ENCODE measurements at places on chromosomes 3 and 15.
A peak's percentile ranks its signal among the peaks of the same experiment; 100 is the strongest.

DNA sequence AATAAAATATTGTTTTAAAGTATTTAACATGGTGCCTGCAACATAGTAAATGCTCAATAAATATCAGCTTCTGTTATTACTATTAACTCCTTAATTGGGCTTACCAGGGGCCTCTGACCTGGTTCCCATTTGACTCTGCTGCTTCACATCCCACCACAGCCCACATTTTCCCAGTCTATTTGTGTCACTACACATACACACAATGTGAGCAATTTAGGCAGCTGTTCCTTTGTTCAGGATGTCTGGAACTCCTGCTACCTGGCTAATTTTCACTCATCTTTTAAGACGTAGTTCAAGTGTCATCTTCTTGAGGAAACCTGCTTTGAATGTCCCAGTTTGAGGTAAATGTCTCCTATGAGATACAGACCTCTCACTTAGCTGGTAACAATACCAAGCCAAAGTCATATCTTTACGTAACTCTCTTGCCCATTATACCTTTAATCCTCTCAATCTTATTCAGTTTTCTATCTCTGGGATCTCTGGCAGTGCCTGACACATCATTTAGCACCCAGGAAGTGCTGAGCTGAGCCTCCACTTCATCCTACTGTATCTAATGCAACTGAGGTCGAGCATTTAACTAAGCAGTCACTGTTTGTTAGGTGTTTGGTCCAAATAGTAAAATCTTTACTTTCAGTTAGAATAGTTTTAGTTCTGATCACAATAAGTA lies 4.4 kb downstream of the TGFBR2 start:
- no peak for DNase-seq

GRCh38 chr3:136925425-136926190 lies 32.2 kb upstream of the IL20RB start:
- DNase-seq, result no peak

GRCh38 chr15:100516643-100517512 lies 11.9 kb downstream of the CERS3 start:
- DNase-seq, result no peak

DNA sequence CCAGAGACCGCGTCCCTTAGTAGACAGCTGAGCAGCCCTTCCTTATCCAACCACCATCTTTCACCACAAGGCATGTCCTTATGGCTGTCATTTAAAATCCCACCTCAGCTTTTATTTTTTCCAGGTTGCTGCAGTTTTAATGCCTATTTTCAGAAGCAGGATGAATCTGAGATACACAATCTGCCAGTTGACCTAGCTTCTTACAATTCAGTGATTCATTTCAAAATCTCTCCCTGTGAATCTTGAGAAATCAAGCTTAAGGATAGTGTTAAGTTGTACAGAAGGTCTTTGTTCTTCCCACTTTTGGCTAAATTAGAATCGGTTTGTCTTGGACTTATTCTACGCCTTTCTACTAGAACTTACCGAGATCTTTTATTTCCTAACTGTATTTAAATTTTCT lies 522.3 kb upstream of the CFAP20DC start:
- no peak for DNase-seq

GRCh38 chr15:39880718-39881387 lies 39.2 kb downstream of the GPR176 start:
- no peak for DNase-seq

GRCh38 chr15:92097474-92098178 lies 244.1 kb downstream of the SLCO3A1 start:
- DNase-seq, result peak; percentile 24

GRCh38 chr3:172034786-172035685 lies 4.3 kb upstream of the FNDC3B start:
- DNase-seq, result peak; percentile 66

GRCh38 chr3:36482256-36482655 lies 102.0 kb downstream of the STAC start:
- DNase-seq, result peak; percentile 8

DNA sequence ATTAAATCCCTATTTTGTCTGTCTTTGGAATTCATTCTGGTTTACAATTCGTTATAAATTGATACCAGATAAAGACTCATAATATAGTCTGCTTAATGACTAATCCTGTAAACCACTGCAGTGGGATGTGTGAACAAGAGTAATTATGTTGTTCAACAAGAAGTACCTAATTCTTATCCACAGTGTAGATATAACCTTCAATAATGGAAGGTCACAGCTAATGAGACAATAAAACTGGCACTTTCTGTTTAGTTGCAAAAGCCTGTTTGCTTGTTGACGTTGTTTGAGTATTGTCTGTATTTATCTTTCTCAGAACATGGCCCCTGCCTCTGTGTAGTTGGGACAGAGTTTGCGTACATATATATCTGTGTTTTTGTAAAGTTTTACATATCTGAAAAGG lies 26.7 kb downstream of the PIAS1 start:
- no peak for DNase-seq

- peak; percentile 70 for DNase-seq
Measured at GRCh38 chr3:56921573-56922453, 120.1 kb upstream of the ARHGEF3 start.
